ENCODE measurements at places on chromosomes 6 and 20.
A peak's percentile ranks its signal among the peaks of the same experiment; 100 is the strongest.

GRCh38 chr6:42337985-42338743 lies 113.6 kb downstream of the TRERF1 start:
- DNase-seq = no peak

- no peak for DNase-seq
These were observed 70.6 kb downstream of the CTNNBL1 start for GRCh38 chr20:37764333-37764935.

DNA sequence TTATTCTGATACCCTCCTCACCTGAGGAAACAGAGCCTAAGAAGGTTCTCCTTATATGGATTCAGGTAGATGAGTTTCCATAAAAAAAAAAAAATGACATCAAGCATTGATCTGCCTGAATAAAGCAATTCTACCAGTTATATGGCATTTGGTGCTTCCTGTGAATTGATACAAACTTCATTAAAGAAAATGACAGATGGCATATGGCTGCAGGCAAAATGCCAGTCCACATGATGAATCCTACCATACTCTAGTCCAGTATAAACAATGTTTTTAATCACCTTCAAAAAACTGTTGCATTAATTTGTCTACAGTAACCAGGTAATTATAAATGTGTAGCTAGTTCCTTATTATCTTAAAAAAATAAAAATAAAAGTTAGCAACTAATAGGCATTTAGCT lies 559.2 kb upstream of the FLRT3 start:
- no peak for DNase-seq

- no peak for DNase-seq
These were observed 38.0 kb downstream of the TNFAIP3 start for GRCh38 chr6:137904822-137905617.

DNA sequence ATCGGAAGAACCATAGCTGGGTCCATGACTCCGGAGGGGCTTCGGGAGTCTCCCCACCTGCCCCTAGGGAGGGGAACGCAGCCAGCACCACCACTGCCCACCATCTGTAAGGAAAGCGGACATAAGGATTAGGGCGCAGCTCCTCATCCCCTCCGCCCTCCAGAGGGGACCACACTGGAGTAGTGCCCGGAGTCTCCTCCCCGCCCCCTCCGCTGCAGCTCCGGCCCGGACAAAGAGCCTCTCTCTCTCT lies 628 bp downstream of the SLC35B2 start:
- DNase-seq = no peak

DNA sequence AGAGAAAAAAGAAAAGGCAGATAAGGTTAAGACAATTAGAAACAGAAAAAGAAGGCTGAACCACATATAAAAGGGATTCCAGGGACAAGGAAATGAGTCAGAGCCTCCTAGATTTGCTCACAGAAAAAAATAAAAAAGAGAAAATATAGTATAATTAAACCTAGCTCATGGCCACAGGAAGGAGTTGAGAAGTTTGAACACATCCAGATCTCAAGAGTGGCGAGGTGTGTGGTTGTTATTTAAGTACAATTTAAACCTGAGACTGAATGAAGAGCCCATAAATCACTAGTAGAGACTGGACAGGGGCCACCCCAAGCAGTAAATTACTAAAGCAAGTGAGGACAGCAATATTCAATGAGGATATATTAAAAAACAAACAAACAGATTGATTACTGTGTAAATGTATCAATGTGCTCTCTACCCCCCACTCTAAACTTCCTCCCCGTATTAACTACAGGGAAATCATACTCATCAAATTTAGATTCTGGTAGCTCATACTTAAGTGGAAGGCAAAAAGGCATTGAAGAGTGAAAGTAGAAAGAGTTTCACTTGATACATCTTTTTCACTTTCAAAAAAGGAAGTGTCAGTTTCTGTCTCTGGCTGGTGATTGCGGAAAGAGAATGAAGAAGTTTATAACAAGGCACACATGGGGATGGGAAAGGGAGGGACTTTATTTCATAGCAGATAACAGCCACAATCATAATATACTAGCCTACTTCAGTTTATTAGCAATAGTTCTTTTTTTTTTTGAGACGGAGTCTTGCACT lies 49.3 kb upstream of the SCAF8 start:
- DNase-seq = no peak

GRCh38 chr6:6565069-6565468 lies 23.5 kb upstream of the LY86 start:
- DNase-seq = no peak

DNA sequence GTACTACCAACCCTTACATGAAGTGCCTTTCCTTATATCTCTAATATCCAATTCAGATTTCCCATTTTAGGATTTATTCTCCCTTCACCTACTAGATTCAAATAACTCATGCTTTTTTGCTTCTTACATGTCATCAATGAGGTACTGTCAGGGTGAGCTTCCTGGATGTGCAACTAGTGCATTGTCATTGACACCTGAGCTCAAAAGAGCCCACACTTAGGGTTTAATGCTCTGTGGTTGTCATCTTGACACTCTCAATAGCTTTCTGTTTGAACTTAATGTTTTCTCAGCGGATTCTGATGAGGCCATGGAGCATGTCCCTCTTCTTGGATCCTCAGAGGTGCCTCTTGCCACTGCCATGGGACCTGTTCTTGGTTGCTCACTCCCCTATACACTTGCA lies 1033.3 kb upstream of the EYS start:
- no peak for DNase-seq

DNA sequence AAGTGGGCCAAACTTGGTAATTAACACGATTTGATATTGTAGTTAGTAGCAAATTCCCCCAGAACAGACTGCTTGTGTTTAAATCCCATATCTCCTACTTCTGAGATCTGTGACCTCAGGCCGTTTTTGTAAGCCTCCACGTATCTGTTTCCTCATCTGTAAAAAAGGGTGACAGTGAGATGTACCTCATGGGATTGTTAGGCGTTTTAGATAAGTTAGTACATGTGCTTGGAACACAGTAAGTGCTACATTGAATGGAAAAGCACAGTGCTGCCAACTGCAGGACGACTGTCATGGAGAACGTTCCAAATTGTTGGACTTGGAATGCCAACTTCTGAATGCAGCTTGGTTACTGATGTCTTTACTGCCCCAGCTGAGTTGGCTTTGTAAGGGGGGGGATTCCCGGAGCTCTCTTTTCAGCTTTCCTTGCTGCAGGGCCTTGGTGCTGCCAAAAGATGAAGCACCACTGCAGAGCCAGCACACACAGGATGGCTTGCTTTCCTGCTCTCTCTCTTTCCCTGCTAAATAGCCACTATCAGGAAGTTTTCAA lies 108.6 kb downstream of the OPN5 start:
- peak; percentile 15 for DNase-seq

DNA sequence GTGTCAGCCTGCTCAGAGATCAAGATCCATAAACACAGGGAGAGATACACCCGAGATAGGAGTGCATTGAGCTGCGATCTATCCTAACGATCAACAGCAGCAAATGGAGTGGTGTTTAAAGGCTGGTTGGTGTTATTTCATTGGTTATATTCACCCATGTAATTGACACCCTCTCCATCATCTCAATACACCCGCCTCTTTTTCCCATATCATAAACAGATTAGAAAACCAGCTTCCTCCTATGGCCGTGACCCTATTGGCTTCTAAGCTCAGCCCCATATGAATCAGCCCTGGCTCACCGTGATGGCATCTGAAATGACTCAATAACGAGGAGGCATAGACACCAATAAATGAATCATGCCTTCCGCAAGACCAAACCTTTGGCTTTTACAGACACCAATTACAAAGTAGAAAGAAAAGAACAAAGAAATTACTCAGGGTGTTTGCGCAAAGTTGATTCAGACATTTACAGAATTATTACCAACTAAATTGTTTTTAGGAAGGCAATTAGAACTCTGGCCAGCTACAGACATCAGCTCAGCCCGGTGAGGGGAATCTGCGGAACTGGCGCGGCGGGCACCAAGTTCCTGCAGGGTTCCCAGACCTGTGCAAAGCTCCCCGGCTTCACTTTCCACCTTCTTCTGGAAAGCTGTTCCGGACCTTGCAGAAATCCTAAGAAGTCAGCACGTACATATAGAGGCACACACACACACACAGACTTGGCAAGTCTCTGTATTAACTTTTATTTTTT lies 11.5 kb downstream of the PMEPA1 start:
- no peak for DNase-seq

DNA sequence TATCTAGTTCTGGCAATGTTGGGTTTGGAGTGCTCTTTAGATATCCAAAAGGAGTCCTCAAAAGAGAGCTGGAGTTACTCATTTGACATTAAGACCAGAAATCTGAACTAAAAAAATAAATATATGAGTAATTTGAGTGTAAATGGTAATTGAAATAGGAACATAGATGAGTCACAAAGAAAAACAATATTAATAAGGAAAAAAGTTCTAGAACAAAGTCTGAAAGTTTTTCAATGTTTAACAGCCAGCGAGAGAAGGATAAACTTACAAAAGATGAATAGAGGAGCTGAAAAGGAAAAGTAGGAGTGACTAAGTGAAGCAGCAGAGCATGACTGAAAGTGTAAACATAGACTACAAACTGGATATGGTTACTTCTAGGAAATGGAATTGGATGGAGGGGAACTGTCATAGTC lies 46.8 kb downstream of the EPM2A start:
- DNase-seq = no peak
